Left ventricle myocardium inferior (tissue), 1 donor: ENCODE measurements at places on chromosomes 2 and 18. TPM values are rescaled to one million over a fixed set of nuclear protein-coding genes. Genes with fewer than 3 reads are reported as not detected.

Gene MEP1B
- not detected for total RNA-seq

Gene GATA6
- total RNA-seq: 60.9 TPM

Gene UGT1A3
- total RNA-seq: not detected

Gene SRD5A2
- total RNA-seq: not detected

Gene OTOF
- total RNA-seq: not detected

Gene IL37
- total RNA-seq: not detected

Gene MTERF4
- 19.5 TPM for total RNA-seq

Gene RAB11FIP5
- total RNA-seq: 21.8 TPM

Gene KIAA2012
- total RNA-seq: not detected

Gene DES
- total RNA-seq: 15,954 TPM

Gene CCDC141
- 208 TPM for total RNA-seq

Gene DSG4
- total RNA-seq: not detected

Gene FSIP2
- 0.05 TPM for total RNA-seq

Gene CHRND
- total RNA-seq: not detected

Gene FEV
- not detected for total RNA-seq

DNA sequence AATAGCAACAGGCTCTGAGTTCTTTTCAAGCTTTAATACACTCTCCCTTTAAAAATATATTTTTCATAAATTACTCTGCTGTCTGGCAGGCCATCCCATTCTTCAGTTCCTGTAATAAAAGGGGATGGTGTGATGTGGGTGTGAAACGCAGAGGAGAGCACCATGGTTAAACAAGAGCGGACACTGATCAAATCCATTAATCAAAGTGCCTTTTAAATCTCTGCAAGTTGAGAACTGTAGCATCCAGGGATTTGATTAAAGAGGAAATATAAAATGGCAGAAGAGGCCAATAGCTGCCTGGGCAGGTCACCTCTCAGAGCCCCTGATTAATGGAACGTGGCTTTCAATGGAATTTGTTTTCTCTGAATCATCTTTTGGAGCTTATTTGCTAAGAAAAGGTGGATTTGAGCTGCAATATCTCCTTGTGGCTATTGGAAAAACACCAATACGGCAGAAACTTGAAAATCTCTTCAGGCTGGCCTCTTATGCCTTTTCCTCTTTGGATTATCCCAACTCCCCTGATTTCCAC is 96.9 kb downstream of the ACTR3 start:
- DNase-seq: no peak

- no peak for DNase-seq
Measured at GRCh38 chr18:7908681-7909299, 341.7 kb downstream of the PTPRM start.

GRCh38 chr2:62698653-62699052 is 6.9 kb upstream of the EHBP1 start:
- no peak for DNase-seq

DNA sequence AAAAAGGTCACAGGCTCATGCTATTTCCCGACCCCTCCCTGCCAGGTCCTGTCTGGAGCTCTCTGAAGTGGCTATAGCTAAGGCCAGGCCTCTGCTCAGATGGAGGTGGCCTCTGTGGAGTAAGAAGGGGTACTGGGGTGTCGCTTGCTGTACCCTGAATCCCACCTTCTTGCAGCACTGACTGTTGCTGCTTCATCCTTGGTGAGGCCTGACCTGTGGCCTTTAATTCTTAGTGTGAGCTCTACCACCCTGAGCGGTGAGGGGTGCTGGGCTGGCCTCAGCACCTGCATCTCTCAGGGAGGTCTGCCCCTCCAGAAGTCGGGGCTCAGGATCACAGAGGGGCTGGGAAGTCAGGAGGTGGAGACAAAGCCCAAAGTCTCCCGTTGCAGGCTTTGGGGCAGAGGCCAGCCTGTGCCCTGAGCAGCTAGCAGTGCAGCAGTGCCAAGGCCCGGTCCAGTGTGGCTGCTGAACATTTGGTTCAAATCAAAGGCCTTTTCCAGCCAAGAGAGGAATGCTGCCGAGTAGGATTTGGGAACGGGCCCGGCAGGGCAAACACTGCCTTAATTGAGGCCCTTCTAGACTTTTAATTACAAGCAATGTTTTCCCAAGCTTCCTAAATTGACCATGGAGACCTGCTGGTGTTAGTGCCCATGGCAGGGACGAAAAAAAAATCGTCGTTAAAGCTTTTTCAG is 133.5 kb upstream of the HAAO start:
- DNase-seq: no peak

DNA sequence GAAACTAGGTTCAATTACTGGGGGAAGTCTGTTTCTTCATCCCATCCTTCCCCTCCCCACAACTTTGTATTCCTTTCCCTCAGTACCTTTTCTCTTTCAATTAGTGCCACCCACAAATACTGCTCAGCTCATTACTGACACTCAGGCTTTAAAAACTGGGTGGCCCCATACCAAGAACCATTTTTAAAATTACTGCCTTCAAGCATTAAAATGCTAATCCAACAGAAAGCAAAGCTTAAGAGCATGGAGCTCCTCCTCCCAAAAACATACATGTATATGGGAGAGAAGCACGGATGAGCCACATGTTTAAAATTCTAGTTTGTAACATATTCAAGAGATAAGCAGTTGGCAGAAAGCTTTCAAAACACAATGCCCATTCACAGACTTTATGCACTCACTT is 44.0 kb downstream of the IRS1 start:
- DNase-seq: no peak

GRCh38 chr18:45316127-45316526 is 299.1 kb upstream of the SLC14A2 start:
- no peak for DNase-seq

- no peak for DNase-seq
Measured at GRCh38 chr2:47536696-47537095, 133.7 kb downstream of the MSH2 start.

- DNase-seq: no peak
Measured at GRCh38 chr2:211453311-211453887, 897.0 kb downstream of the CPS1 start.

DNA sequence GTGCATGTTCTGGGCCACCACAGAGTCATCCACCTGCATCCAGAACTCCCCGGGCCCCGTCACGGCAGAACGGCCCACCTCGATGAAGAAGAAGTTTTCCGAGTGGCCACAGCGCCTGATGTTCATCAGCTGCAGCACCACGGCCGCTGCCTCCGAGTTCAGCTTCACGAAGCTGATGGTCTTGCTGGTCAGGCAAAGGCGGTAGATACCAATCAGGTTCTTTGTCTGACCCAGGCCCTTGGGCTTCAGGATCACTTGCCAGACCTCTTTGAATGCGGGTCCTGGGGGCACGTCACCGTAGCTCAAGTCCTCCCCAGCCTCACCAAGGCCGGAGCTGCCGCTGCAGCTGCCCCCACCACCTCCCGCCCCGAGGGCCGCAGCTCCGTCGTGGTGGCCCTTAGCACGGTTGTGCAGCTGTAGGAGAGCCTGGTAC is 1.6 kb downstream of the IRS1 start:
- DNase-seq: peak; percentile 18

DNA sequence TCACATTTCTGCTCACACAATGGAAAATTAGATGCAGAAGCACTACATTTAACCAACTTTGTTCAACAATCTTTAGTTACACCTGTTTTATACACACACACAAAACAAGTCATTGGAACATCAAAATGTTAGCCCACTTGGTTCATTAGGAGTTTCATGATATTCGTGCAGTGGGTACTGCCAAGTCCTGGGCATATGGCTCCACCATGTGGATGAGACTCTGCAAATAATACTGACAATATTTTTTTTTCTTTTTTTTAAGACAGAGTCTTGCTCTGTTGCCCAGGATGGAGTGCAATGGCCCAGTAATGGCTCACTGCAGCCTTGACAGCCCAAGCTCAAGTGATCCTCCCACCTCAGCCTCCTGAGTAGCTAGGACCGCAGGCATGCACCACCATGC is 34.5 kb upstream of the GRB14 start:
- no peak for DNase-seq

DNA sequence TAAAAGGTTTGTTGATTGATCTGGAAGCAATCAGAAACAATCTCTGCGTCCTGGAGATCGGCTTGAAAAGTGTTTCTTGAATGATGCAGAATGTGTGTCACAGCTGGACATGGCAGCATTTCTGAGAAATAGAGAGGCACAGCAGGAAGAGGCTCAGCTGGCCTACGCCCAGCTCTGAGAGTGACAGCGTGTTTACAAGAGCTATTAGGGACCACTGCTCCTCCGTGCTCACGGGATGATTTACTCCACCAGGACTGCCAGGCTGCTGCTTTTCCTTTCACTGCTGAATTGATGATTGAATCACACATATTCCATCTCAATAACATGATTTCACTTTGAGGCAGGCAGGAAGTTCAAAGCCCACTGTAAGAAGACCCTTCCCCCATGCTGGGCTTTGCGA is 62.8 kb downstream of the GALNT14 start:
- DNase-seq: no peak

GRCh38 chr2:97673182-97673914 is 3.8 kb downstream of the C2orf92 start:
- no peak for DNase-seq

GRCh38 chr18:53715243-53715853 is 509.1 kb downstream of the MBD2 start:
- no peak for DNase-seq

DNA sequence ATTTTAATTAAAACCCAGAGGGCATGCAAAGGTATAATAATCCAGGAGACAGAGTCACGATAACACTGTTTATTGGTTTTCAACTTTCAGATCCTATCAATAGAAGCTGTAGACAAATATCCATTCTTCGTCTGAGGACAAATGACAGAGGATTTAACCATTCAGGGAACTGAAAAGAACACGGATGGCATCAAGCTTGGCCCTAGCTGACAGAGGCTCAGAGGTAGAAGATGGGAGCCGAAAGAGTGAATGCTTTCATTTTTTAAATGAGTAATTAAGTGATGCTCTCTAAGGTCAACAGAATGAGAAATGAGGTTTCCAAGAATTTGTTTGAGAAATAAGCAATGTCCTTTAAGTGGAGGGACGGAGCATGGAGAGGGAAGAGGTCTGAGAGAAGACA is 62.1 kb downstream of the BCL2 start:
- DNase-seq: no peak

- DNase-seq: no peak
Measured at GRCh38 chr18:9413576-9413975, 61.7 kb upstream of the RALBP1 start.

DNA sequence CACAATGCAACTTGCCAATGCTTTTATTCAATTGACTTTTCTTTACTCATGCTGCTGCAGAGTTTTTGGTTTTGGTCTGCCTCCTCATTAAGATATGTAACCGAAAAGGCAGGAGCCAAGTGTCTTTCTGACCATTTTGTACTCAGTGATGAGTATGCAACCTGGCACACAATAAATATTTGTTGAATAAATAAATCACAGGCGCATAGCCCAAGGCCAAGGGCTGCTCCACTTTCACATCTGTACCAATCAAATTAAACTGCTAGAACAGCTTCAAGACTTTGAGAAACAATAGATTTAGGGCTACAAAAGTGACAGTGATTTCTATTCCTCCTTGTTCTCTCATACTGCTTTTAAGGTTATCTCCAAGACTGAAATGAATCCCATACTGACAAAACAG is 828.2 kb downstream of the RNF144A start:
- no peak for DNase-seq

- DNase-seq: no peak
Measured at GRCh38 chr2:41941831-41942230, 106.0 kb upstream of the PKDCC start.

GRCh38 chr2:121998751-121999150 is 243.3 kb downstream of the TSN start:
- DNase-seq: no peak

GRCh38 chr18:63962137-63962536 is 7.7 kb upstream of the SERPINB8 start:
- no peak for DNase-seq

GRCh38 chr18:35051641-35052377 is 10.6 kb downstream of the MAPRE2 start:
- DNase-seq: no peak

DNA sequence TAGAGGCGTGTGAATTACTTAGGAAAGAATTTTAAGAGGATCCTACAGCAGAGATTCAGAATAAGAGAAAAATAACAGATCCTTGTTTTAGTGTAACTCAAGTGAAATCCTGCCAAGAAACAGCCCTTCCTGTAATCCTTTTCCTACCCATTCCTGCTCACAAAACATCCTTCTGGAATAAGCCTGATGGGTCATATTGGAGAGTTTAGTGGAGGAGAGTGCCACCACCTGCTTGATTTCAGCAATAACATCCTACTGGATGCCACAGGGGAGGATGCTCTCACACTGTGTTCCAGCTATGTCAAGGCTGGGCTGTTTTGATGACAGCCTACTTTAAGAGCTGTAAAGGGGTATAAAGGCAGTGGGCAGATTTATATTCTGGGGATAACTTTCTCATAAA is 54.8 kb upstream of the CCDC178 start:
- DNase-seq: no peak

DNA sequence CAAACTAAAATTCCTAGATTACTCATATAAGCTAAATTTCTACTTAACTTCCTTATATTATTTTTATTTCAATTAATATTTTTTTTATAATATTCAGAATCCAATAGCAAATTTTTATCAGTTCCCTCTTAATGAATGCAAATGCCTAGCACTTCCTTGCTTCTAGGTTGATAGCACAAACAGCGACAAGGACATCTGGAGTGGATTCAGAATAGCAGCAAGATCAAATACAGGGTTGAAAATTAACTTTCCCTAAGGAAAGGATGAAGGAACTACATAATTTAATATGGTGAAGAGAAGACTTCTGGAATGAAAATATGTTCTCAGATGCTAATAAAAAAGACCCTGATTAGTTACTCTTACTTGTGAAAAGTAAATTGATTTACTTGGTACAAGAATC is 64.5 kb downstream of the PIGN start:
- DNase-seq: no peak
